NCI-H2171 treated with DMSO at 0.1 percent for 48 hours (cell line): ENCODE measurements at places on chromosomes 12 and 14.

DNA sequence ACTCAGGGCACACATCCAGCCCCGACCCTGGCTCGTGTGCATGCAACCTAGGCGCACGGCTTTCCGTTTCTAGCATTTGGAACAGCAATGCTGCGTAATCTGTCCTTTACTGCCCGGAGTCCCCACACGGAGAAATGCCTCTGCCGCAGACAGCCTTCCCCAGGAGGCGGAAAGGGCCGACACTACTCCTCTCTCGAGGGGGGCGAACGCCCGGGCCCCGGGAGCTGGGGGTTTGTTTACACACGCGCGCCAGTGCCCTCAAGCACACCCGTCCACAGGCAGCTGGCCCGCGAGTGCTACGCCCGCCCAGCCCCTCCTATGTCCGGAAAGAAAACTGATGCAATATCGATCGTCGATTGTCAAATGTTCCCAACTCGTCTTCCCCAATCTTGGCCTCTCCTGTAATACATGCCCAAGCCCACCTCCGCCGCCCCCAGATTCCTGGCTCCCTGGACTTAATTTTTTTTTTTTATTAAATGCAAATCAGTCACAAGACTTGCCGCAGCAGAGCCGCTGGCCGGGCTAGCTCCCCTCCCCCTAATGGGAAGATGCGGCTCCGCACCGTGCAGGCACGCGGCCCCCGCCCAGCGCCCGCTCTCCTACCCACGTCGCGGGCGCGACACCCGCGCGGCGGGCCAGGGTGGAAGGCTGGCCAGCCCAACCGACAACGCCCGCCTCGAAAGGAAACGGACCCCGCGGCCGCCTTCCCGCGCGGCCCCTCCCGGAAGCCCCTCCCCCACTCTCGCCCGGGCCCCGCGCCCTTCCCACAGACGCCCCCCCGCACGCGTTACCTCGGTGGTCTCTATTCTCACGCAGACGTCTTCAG is 642 bp downstream of the SLC38A2 start:
- peak; percentile 69 for DNase-seq

GRCh38 chr12:98901189-98901588 is 256.1 kb downstream of the APAF1 start:
- DNase-seq, result no peak

DNA sequence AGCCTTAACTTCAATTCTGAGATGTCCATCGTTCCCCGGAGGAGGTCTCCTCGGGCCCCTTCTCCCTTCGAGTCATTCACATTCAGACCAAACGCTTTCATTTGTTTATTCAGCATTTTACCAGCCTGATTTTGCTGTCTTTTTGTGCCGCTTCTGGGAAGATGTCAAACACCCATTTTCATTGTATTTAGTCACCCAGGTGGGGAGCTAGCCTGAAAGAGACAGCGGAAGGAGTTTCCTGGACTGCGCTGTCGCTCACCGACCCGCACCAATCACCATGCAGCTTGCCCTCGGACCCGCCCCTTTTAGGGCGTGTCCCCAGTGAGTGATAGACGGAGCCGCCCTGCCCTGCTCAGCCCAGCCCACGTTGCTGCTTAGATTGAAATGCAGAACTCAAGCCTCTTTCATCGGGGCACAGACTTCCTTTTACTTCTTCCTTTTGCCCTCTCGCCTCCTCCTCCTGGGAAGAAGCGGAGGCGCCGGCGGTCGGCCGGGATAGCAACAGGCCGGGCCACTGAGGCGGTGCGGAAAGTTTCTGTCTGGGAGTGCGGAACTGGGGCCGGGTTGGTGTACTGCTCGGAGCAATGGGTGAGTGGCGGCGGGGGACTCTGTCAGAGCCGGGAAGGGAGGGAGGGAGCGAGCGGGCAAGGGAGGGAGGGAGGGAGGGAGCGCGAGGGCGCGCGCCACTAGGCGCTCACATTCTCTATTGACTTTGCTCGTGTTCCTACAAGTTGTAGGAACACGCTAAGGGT is at the start of gene PAX9:
Gene PAX9, plus strand, starts transcription at position 355 of the 752 bp plus-strand sequence. Its CDS starts 230 bp downstream, at position 585.
- DNase-seq, result peak; percentile 96

GRCh38 chr14:63277591-63278183 is 41.0 kb downstream of the GPHB5 start:
- DNase-seq, result peak; percentile 84

DNA sequence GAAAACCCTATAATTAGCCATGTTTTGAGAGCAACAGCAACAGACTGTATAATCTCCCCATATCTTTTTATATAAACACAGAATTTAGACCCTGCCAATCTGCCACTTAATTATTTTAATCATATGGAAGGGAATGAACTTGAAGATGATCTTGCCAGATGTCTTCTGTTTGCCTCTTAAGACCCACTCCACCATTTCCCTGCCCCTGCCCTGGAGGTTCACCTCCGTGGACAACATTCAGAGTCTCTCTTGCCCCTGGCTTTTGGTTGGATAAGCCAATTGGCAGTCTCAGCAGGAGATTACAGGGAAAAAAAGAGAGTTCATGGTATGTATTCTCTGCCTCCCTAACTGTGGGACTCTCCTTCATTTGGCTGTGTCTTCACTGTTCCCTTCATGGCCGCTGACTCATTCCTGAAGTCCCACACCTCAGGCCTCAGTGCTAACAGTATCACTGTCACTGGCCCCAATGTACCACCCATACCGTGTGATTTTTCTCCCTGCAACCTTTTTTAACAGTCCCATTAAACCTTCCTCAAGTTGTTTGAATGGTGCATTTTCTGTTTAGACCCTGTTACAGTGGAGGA is 184.8 kb downstream of the PIK3C2G start:
- DNase-seq, result no peak

GRCh38 chr14:93648440-93649168 is 139.7 kb downstream of the PRIMA1 start:
- DNase-seq, result peak; percentile 77

GRCh38 chr12:71161591-71161990 is 3.8 kb upstream of the TSPAN8 start:
- no peak for DNase-seq

GRCh38 chr12:123363390-123363739 is 1.3 kb downstream of the SBNO1 start:
- no peak for DNase-seq

GRCh38 chr12:128992116-128992515 is 138.8 kb downstream of the GLT1D1 start:
- DNase-seq, result no peak

DNA sequence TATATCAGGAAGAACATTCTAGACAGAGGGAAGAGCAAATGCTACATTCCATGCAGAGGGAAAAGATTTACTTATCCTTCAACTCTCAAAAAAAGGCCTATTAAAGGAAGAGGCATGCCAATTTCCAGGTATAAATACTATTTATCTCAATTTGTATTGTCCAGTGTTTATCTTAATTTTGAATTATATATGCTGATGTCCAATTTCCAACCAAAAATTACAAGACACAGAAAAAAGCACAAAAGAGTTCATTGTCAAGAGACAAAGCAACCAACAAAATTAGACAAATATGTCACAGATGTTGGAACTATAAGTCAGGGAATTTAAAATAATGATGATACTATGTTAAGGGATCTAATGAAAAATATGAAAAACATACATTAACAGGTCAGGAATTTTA is 286.6 kb upstream of the SFSWAP start:
- no peak for DNase-seq

DNA sequence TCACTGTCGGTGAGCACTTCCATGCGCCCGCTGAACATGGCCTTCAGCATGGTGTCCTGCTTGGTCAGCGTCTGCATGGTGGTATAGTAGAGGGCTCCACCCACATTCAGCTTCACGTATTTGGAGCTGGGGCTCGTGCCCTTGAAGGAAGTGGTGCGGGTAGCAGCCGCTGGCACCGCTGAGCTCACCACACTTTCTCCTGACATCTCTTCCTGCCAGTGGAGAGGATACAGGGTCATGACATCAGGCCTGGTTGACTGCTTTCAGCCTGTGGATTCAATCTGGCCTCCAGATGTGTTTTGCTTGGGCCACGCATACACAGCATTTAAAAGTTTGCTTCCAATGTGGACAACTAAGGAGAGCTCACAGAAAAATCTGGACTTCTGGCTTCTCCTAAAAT is 7.6 kb downstream of the KCTD10 start:
- no peak for DNase-seq

- DNase-seq, result no peak
These were observed 739 bp upstream of the USP44 start for GRCh38 chr12:95551913-95552516.

DNA sequence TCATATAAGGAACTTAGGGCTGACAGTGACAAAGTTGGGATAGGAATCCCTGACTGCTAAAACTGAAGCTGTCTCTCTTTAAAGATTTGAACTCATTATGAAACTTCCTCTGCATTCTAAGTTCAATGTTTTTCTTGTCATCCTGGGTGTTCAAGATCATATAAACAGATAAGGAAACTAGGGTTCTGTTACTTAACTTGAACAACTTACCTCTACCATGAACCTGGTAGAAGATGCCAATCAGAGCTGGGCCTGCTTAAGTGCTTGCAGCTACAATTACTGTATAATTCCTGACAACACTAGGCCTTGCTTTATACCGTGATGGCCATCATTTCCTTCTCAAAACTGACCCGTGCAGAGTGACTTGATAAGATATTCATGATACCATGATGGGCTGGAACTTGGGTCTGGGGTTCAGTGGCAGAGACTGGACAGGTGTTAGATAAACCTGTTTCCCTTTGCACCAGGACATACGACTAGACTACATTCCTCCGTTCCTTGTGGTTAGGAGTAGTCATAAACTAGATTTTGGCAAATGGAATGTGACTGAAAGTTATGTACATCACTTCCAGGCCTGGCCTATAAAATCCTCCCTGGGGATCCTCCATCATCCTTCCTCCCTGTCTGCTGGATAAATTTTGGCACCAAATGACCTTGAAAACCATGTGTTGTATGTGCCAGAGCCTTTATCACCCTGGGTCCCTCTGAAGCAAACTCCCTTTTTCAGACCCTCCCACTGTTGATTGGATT is 172.2 kb upstream of the PRICKLE1 start:
- no peak for DNase-seq

GRCh38 chr12:26512213-26512612 is 316.8 kb downstream of the SSPN start:
- no peak for DNase-seq

DNA sequence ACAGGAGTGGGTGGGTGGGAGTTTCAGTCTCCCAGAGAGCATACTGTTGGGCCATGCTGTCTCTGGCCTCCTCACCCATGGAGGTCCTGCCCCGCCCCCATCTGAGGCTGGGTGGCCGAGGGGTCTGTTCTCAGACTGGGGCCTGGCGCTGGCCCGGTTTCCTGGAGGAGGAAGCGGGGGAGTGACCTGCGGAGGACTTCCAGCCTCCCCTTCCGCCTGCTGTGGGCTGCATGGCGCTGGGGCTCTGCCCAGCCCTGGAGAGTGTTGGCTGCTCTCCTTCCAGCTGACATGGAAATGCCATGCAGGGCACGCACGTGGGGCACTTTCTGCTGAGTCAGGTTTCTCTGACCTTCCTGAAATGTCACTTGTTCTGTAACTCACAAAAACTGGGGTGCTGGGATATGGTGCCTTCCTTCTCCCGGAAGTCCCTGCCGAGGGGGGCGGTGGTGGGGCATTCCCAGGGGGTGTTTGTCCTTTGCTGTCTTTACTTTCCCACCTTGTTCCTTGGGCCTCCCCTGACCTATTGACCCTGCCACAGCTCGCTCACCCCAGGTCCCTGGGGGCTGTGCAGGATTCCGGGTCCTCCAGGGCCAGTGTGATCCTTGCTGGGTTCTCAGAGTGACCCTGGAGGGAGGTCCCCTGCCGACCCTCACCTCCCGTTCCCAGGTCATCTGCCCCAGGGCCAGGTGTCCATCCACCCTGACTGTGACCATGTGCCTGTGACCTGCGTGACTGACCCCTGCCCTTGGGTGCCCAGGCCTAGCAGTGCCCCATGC is 23.6 kb downstream of the PACS2 start:
- DNase-seq, result no peak

DNA sequence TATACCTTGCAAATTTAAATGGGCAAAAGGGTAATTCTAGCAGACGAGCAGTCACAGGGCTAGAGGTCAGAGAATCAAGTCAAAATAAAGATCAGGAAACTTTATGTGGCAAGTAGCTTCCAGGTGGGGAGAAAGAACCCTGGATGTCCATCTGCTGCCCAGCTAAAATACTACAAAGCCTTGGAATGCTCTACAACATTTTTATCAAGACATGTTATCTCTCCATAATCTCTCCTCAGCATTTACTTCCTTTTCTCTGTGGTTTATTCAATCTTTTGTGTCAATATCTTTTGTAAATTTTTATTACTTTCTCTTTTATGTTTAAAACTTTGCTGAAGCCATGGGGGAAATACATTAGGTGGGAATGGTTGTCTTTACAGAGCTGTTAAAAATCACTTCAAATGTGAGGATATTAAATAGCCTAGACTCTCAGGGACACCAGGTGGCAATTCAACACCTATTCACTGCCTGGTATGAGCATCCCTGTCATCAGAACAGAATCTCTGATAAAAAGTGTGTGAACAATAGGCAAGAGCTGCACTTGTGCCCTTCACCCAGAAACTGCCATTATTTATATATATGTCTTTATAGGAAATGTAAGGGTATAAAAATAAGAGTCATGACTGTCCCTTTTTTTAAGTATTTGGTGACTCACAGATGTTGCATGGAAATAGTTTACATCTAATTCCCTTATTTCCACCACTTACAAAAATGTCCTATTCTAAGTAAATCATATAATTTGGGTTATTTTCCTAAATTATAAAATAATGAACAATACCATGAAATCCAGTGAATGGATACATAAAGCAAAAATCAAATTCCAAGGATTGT is 152.9 kb downstream of the EPS8 start:
- no peak for DNase-seq

- DNase-seq, result no peak
These were observed 225.2 kb downstream of the CCER1 start for GRCh38 chr12:90729736-90730135.

DNA sequence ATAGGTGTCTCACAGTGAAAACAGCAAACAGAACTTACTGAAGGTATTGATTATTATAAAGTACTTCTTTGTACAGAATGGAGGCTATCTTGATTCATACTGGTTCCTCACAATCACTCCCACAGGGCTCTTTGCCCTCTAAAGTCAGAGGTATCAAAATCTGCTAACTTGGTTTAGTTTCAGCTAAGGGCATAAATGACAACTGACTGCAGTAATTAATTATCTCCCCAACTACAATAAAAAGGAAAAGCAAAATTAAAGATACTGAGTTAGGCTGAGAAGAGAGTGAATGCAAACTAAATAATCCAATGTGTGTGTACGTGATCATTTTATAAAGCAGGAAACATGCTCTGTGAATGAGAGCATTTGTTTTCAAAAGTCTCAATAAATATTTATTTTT is 338.7 kb downstream of the ACSS3 start:
- no peak for DNase-seq

- no peak for DNase-seq
These were observed 332.0 kb downstream of the CACNA1C start for GRCh38 chr12:2384533-2385351.

- no peak for DNase-seq
These were observed 464.1 kb downstream of the MDGA2 start for GRCh38 chr14:47211263-47211662.
